ENCODE measurements at places on chromosomes 16 and 17. TPM values are rescaled to one million over a fixed set of nuclear protein-coding genes. Genes with fewer than 3 reads are reported as not detected.

Gene ERN1
- total RNA-seq, result 14.3 TPM

Gene SHISA6
- not detected for total RNA-seq

Gene PRRT2
- total RNA-seq, result not detected

Gene NPIPA8
- not detected for total RNA-seq

Gene FBXO39
- 34.6 TPM for total RNA-seq

Gene MKS1
- 11.8 TPM for total RNA-seq

Gene METTL2A
- total RNA-seq, result 14.8 TPM

Gene NLGN2
- total RNA-seq, result 3.0 TPM

Gene ETV4
- total RNA-seq, result 7.2 TPM

Gene CEMP1
- not detected for total RNA-seq

Gene MRM1
- total RNA-seq, result 2.4 TPM

Gene KRT27
- not detected for total RNA-seq

Gene BAIAP2
- total RNA-seq, result 52.6 TPM

Gene OTOA
- under 0.01 TPM for total RNA-seq

Gene KRT33A
- total RNA-seq, result not detected

Gene SCNN1G
- 0.13 TPM for total RNA-seq

Gene DLX4
- not detected for total RNA-seq

Gene BCO1
- total RNA-seq, result under 0.01 TPM

Gene STH
- total RNA-seq, result not detected

Gene UBE2Z
- total RNA-seq, result 78.1 TPM

Gene GRB7
- total RNA-seq, result 0.13 TPM

Gene CTRB2
- not detected for total RNA-seq

Gene FBXW10
- not detected for total RNA-seq

Gene HOXB13
- not detected for total RNA-seq

Gene CTNS
- total RNA-seq, result 15.3 TPM

Gene CDH11
- 1.5 TPM for total RNA-seq

Gene DPEP3
- total RNA-seq, result 0.13 TPM

Gene CA7
- total RNA-seq, result not detected

Gene ATP6V0C
- total RNA-seq, result 5.5 TPM

Gene CHST6
- total RNA-seq, result 0.64 TPM

Gene NPIPB6
- total RNA-seq, result not detected

Gene NCBP3
- 12.2 TPM for total RNA-seq

Gene TPSB2
- not detected for total RNA-seq

Gene HSD17B1
- total RNA-seq, result 0.39 TPM

Gene ZNF263
- 31.2 TPM for total RNA-seq

Gene OR4D1
- total RNA-seq, result not detected

Gene TEX14
- total RNA-seq, result under 0.01 TPM

Gene TBC1D3E
- not detected for total RNA-seq

Gene EPOP
- total RNA-seq, result 0.90 TPM

Gene EFCAB5
- total RNA-seq, result 0.25 TPM

Gene SYNGR2
- 25.2 TPM for total RNA-seq

Gene TTLL6
- total RNA-seq, result under 0.01 TPM

Gene MAPT
- total RNA-seq, result under 0.01 TPM
